Nasal cavity respiratory epithelium epithelial cell of viscerocranial mucosa (primary cell): ENCODE measurements at places on chromosomes 16 and 17. TPM values are rescaled to one million over a fixed set of nuclear protein-coding genes. Genes with fewer than 3 reads are reported as not detected.

PRSS33 gene
- total RNA-seq: not detected in 2 replicates

TM4SF5 gene
- total RNA-seq: not detected in 2 replicates

TRPV2 gene
- 0.36 and 0.68 TPM in 2 replicates for total RNA-seq

C1QTNF8 gene
- total RNA-seq: not detected in 2 replicates

KRT28 gene
- total RNA-seq: not detected in 2 replicates

OR3A2 gene
- total RNA-seq: not detected in 2 replicates

KRT17 gene
- total RNA-seq: 27,930 and 28,043 TPM in 2 replicates

HSPB9 gene
- not detected in 2 replicates for total RNA-seq

GRB7 gene
- total RNA-seq: 11.3 and 12.0 TPM in 2 replicates

LITAFD gene
- total RNA-seq: not detected in 2 replicates

AOC2 gene
- total RNA-seq: 0.68 and 2.7 TPM in 2 replicates

RNF213 gene
- total RNA-seq: 47.5 and 159 TPM in 2 replicates

ZNF287 gene
- total RNA-seq: 2.1 and 3.3 TPM in 2 replicates

ADCY7 gene
- total RNA-seq: 49.6 and 102 TPM in 2 replicates

CCT6B gene
- total RNA-seq: 0.78 and 1.0 TPM in 2 replicates

EVI2B gene
- under 0.01 TPM in 1 of 2 replicates, not detected in the other for total RNA-seq

DNAI2 gene
- total RNA-seq: 0.07 TPM in 1 of 2 replicates, not detected in the other

NR1D1 gene
- total RNA-seq: 1.7 and 5.7 TPM in 2 replicates

TBC1D3E gene
- not detected in 2 replicates for total RNA-seq

CHST6 gene
- total RNA-seq: 1.0 and 2.8 TPM in 2 replicates

ZNF276 gene
- 18.8 and 29.0 TPM in 2 replicates for total RNA-seq

SPATA20 gene
- total RNA-seq: 18.5 and 27.8 TPM in 2 replicates

KRTAP4-3 gene
- not detected in 2 replicates for total RNA-seq

SAMD14 gene
- 0.28 TPM in 1 of 2 replicates, not detected in the other for total RNA-seq

CANT1 gene
- 84.1 and 91.8 TPM in 2 replicates for total RNA-seq
